ENCODE measurements at places on chromosomes 13 and 19.

GRCh38 chr13:23790577-23791170 is 98.5 kb downstream of the MIPEP start:
- no peak for DNase-seq

- no peak for DNase-seq
Measured at GRCh38 chr13:99691552-99691951, 190.3 kb downstream of the TM9SF2 start.

DNA sequence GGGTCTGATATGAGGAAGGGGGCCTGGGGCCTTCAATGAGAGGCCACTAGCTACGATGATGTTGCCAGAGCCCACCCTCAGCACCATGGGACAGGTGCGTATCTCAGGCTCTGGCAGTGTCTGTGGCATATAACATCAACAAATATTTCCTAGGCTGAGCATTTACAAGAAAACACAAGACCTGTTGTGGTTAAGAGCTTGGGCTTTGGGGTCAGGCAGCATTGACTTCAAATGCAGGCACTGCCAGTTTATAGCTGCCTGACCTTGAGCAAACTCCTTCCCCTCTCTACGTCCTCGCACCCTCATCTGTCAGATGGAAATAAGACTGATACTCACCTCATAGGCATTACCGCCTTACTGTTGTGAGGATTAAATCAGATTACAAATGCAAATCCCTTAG is 156.0 kb downstream of the KATNAL1 start:
- DNase-seq, result no peak

GRCh38 chr13:99140831-99141230 is 59.8 kb upstream of the UBAC2 start:
- DNase-seq, result no peak

GRCh38 chr19:46447824-46448223 is 19.1 kb upstream of the PNMA8C start:
- no peak for DNase-seq

- DNase-seq, result no peak
Measured at GRCh38 chr19:46076031-46076880, 35.5 kb upstream of the IGFL4 start.

GRCh38 chr13:60012488-60012887 is 151.2 kb downstream of the DIAPH3 start:
- DNase-seq, result no peak

DNA sequence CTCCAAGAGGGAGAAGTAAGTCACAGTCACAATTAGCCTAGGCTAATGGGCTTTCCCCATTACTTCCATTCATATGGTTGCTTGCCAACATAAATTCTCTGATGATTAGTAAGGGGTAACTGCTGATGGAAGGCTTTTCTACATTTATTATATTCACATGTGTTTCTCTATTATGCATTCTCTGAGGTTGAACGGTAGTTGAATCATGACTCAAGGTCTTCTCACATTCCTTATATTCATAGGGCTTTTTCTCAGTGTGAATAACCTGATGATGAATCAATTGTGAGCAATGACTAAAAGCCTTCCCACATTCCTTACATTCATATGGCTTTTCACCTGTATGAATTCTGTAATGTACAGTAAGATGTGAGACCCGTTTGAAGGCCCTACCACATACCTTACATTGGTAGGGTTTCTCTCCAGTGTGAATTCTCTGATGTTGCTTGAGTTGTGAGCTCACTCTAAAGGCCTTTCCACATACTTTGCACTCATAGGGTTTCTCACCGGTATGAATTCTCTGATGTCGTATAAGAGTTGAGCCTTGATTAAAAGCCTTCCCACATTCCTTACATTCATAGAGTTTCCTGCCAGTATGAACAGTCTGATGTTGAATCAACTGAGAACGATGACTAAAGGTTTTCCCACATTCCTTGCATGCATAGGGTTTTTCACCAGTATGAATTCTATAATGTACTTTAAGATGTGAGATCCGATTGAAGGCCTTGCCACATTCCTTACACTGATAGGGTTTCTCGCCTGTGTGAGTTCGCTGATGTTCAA is 9.3 kb downstream of the ZNF582 start:
- DNase-seq, result no peak

- DNase-seq, result no peak
Measured at GRCh38 chr13:109759609-109760008, 26.8 kb downstream of the IRS2 start.

GRCh38 chr13:79684371-79684770 is 203.4 kb downstream of the NDFIP2 start:
- DNase-seq, result no peak

GRCh38 chr19:7915250-7916102 is 846 bp downstream of the TGFBR3L start:
- no peak for DNase-seq

All from NCI-H345 (cell line).